ENCODE measurements at places on chromosomes 6 and 20.

DNA sequence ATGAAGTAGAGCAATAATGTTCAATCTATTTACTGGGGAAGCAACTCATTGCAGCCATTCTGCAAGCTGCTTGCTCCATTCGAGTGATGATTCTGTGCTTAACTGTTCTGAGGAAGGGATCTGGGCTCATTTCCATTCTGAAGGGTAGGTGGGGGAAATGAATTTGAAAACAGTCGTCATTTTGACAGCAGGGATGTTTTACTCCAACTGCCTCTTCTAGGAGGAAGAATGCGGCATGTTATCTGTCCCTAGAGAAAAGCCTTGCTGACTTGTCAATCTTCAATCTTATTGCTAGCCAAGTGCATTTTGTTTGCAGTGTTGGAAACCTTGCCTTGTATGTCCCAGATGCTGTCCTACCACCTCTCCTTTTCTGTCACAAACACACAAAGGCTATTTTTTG is 105.9 kb downstream of the PRDM13 start:
- no peak for DNase-seq
- H3K4me3 ChIP-seq = no peak overlapping the region
- no peaks in the 10 kb centered on the region for H3K4me1 ChIP-seq
- H3K27ac ChIP-seq = no peak overlapping the region
- no peaks in the 10 kb centered on the region for H3K36me3 ChIP-seq
- H3K27me3 ChIP-seq = no peaks in the 10 kb centered on the region

- H3K4me3 ChIP-seq = no peak overlapping the region
- H3K36me3 ChIP-seq = no peaks in the 10 kb centered on the region
- no peaks in the 10 kb centered on the region for H3K27me3 ChIP-seq
- peak; percentile 21 for DNase-seq
Observed at GRCh38 chr6:69973138-69973537, 106.8 kb downstream of the COL19A1 start.

- no peaks in the 10 kb centered on the region for H3K27me3 ChIP-seq
- no peak overlapping the region for H3K4me3 ChIP-seq
- H3K4me1 ChIP-seq = peaks cover 30% of the 10 kb centered on the region
- no peaks in the 10 kb centered on the region for H3K36me3 ChIP-seq
- no peak for DNase-seq
- H3K27ac ChIP-seq = no peak overlapping the region
Observed at GRCh38 chr6:3393836-3394202, 63.0 kb downstream of the SLC22A23 start.

DNA sequence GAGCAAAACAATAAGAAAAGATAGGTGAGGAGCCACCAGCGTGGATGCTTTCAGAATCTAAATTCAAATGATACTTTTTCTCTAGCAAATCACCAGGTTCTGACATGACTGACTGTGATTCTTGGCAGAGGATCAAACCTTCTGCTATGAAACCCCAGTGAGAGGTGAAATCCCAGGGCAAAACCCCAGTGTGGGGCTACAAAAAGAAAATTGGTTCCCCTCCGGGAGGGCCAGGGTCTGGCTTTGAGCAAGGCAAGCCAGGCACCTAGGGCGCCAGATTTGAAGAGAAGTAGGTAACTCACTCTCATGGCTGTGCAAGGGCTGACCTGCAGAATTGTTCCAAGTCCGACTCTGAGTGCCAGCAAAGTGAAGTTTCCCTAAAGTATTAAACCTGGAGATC is 20.2 kb upstream of the RALGAPA2 start:
- H3K36me3 ChIP-seq = no peaks in the 10 kb centered on the region
- peaks cover 19% of the 10 kb centered on the region for H3K4me1 ChIP-seq
- no peak overlapping the region for H3K27ac ChIP-seq
- H3K27me3 ChIP-seq = no peaks in the 10 kb centered on the region
- DNase-seq = no peak

DNA sequence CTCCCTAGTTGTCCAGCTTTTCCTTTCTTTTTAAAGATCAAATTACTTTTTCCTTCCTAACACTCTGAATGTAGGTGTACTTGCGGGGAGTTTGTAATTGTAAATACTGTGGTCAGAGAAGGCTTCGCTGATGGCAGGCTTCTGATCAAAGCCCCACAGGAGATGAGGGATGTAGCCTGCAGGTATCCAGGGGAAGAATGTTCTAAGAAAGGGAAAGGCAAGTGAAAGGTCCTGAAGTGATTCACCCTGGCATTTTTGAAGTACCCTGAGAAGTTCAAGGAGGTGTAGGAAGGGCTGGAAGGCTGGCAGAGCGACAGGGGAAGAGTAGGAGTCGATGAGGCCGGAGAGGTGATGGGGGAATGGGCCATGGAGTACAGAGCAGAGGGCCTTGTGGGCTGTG is 38.2 kb upstream of the CCN6 start:
- no peaks in the 10 kb centered on the region for H3K36me3 ChIP-seq
- H3K27ac ChIP-seq = no peak overlapping the region
- no peak for DNase-seq
- no peak overlapping the region for H3K4me3 ChIP-seq

DNA sequence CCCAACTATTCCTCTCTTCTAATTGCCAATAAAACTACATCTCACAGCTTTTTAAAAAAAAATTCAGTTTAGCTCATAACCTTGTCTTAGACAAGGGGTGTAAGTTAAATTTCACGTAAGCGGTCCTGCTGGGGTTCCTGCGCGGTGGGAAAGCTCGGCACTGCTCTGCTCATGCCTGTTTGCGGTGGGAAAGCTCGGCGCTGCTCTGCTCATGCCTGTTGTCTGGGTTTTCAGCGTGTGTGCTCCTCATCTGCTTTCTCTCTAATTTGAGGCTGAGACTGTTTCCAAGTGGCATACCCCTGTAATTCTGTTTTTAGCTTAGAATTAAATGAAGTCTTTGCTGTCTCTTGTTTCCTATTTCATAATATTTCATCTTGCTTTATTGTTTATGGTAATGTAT is 18.6 kb downstream of the ARID1B start:
- no peaks in the 10 kb centered on the region for H3K27me3 ChIP-seq
- DNase-seq = no peak
- peaks cover 16% of the 10 kb centered on the region for H3K4me1 ChIP-seq
- no peak overlapping the region for H3K4me3 ChIP-seq
- H3K36me3 ChIP-seq = no peaks in the 10 kb centered on the region

- H3K36me3 ChIP-seq = no peaks in the 10 kb centered on the region
- H3K4me1 ChIP-seq = no peaks in the 10 kb centered on the region
- peaks cover 60% of the 10 kb centered on the region for H3K27me3 ChIP-seq
- H3K27ac ChIP-seq = no peak overlapping the region
- no peak for DNase-seq
Observed at GRCh38 chr20:45097485-45098102, 3.3 kb downstream of the KCNS1 start.

GRCh38 chr6:126718600-126719327 is 378.8 kb downstream of the CENPW start:
- H3K4me3 ChIP-seq = no peak overlapping the region
- H3K36me3 ChIP-seq = no peaks in the 10 kb centered on the region
- no peak for DNase-seq
- no peak overlapping the region for H3K27ac ChIP-seq

GRCh38 chr20:61106438-61106837 is 145.6 kb upstream of the CDH4 start:
- H3K27ac ChIP-seq = no peak overlapping the region
- no peak for DNase-seq
- no peaks in the 10 kb centered on the region for H3K36me3 ChIP-seq
- H3K4me1 ChIP-seq = peaks cover 11% of the 10 kb centered on the region

- no peak overlapping the region for H3K27ac ChIP-seq
- H3K4me1 ChIP-seq = peaks cover 5% of the 10 kb centered on the region
- DNase-seq = peak; percentile 33
- no peak overlapping the region for H3K4me3 ChIP-seq
- H3K36me3 ChIP-seq = no peaks in the 10 kb centered on the region
- H3K27me3 ChIP-seq = no peaks in the 10 kb centered on the region
Observed at GRCh38 chr6:34549026-34549803, 6.9 kb downstream of the SPDEF start.

DNA sequence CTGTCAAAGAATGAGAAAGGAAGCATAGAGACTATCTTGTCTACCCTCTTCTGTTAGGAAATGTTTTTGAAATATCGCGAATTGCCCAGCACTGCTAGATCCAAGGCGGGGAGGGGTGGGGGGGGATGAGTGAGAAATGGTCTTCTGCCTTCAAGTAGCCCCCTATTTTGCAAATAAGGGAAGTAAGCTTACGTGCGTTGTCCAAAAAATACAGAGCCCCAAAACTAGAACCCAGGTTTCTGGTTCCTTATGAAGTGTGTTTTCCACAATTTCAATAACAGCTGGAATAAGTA is 923 bp upstream of the ILRUN start:
- H3K36me3 ChIP-seq = no peaks in the 10 kb centered on the region
- H3K27ac ChIP-seq = no peak overlapping the region
- H3K4me3 ChIP-seq = peak overlapping the region; percentile 98
- H3K4me1 ChIP-seq = peaks cover 7% of the 10 kb centered on the region

GRCh38 chr20:62214067-62214466 is 6.0 kb downstream of the HRH3 start:
- peaks cover 45% of the 10 kb centered on the region for H3K27me3 ChIP-seq
- H3K4me1 ChIP-seq = peaks cover 15% of the 10 kb centered on the region
- no peak for DNase-seq
- no peak overlapping the region for H3K27ac ChIP-seq
- no peak overlapping the region for H3K4me3 ChIP-seq

DNA sequence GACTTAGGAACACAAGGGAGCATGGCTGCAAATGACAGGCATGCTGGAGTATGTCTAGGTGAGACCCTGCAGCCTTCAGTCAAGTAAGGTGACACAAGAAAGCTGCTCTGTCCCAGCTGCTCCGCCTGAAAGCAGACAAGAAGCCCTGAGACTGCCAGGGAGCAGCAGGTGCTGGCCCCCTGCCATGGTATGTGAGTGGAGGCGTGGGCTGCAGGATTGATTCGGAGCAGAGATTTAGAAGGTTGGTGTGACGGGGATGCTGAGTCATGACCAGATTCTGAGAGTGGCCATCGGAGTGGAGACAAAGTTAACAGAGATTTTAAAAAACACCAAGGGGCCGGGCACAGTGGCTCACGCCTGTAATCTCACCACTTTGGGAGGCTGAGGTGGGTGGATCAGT is 17.8 kb downstream of the LRP11 start:
- no peaks in the 10 kb centered on the region for H3K4me1 ChIP-seq
- H3K27me3 ChIP-seq = no peaks in the 10 kb centered on the region
- H3K4me3 ChIP-seq = no peak overlapping the region
- no peaks in the 10 kb centered on the region for H3K36me3 ChIP-seq
- no peak overlapping the region for H3K27ac ChIP-seq

DNA sequence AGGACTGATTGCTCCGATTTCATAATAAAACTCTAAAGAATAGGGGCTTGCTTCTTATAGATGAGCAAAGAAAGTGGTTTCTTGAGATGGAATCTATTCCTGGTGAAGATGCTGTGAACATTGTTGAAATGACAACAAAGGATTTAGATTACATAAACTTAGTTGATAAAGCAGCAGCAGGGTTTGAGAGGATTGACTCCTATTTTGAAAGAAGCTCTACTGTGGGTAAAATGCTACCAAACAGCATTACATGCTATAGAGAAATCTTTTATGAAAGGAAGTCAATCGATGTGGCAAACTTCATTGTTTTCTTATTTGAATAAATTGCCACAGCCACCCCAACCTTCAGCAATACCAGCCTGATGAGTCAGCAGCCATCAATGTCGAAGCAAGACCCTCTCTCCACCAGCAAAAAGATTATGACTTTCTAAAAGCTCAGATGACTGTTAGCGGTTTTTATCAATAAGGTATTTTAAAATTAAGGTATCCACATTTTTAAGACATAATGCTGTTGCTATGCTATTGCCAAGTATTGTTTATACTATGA is 12.7 kb upstream of the MTRF1L start:
- H3K27ac ChIP-seq = no peak overlapping the region
- no peak for DNase-seq
- no peak overlapping the region for H3K4me3 ChIP-seq

- no peak overlapping the region for H3K27ac ChIP-seq
- H3K4me1 ChIP-seq = peaks cover 13% of the 10 kb centered on the region
- no peaks in the 10 kb centered on the region for H3K27me3 ChIP-seq
- peak; percentile 64 for DNase-seq
Observed at GRCh38 chr20:2093159-2093781, 8.4 kb upstream of the STK35 start.

- no peaks in the 10 kb centered on the region for H3K4me1 ChIP-seq
- no peaks in the 10 kb centered on the region for H3K36me3 ChIP-seq
- H3K4me3 ChIP-seq = no peak overlapping the region
- no peak overlapping the region for H3K27ac ChIP-seq
- H3K27me3 ChIP-seq = no peaks in the 10 kb centered on the region
Observed at GRCh38 chr20:4855555-4855954, 133.8 kb downstream of the PRND start.

- no peak overlapping the region for H3K4me3 ChIP-seq
- no peaks in the 10 kb centered on the region for H3K4me1 ChIP-seq
- H3K36me3 ChIP-seq = no peaks in the 10 kb centered on the region
- peak; percentile 15 for DNase-seq
Observed at GRCh38 chr6:137277971-137278637, 58.9 kb upstream of the IFNGR1 start.

GRCh38 chr6:84332139-84333034 is 104.9 kb upstream of the CEP162 start:
- no peak overlapping the region for H3K27ac ChIP-seq
- no peak overlapping the region for H3K4me3 ChIP-seq
- H3K27me3 ChIP-seq = no peaks in the 10 kb centered on the region
- no peaks in the 10 kb centered on the region for H3K36me3 ChIP-seq
- no peak for DNase-seq

DNA sequence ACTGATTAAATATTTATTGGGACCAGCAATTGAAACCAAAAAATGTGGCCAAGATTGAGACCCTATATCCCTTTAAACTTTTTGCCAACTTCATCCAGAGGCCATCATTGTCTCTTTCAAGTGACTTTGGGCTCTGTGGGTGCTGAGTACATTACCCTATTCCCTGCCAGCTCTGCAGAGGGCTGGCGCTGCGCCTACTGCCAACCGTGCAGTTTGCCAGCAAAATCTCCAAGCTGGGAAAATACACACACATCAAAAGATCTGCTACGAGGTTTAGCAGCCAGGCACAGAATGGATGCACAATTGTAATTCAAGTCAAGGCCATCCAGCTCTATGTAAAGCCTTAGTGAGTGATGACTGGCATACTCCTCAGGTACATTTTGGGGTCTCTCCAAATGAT is 125.0 kb downstream of the CBLN4 start:
- no peaks in the 10 kb centered on the region for H3K36me3 ChIP-seq
- DNase-seq = no peak
- no peak overlapping the region for H3K27ac ChIP-seq
- no peak overlapping the region for H3K4me3 ChIP-seq

- H3K4me1 ChIP-seq = no peaks in the 10 kb centered on the region
- DNase-seq = peak; percentile 80
- no peak overlapping the region for H3K4me3 ChIP-seq
- no peak overlapping the region for H3K27ac ChIP-seq
- no peaks in the 10 kb centered on the region for H3K36me3 ChIP-seq
Observed at GRCh38 chr20:44738813-44739477, 6.7 kb upstream of the KCNK15 start.

Data from neural progenitor cell (in vitro differentiated cells).